MG63 (cell line): ENCODE measurements at places on chromosomes 7 and 10. TPM values are rescaled to one million over a fixed set of nuclear protein-coding genes. Genes with fewer than 3 reads are reported as not detected.

- DNase-seq = peak; percentile 95
Measured at GRCh38 chr7:32163141-32163806, 93.1 kb upstream of the PDE1C start.

DNA sequence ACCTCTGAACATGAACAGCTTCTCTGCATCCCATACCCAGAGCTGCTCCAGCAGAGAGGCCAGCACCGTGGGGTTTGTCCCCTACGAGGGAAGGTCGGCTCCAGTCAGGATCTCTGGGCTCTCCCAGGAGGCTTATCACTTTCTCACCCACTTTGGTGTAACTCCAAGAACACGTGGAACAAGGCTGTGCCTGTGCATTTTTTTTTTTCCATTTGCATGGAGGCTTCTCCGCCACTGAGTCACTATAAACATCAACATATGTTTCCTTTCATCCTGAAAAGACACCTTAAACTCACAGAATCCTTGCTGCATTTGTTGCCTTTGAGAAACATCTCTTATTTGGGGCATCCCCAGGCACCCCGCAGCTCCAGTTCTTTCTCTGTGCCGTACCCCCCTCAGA is 29.4 kb upstream of the ECHDC3 start:
- no peak for DNase-seq

DNA sequence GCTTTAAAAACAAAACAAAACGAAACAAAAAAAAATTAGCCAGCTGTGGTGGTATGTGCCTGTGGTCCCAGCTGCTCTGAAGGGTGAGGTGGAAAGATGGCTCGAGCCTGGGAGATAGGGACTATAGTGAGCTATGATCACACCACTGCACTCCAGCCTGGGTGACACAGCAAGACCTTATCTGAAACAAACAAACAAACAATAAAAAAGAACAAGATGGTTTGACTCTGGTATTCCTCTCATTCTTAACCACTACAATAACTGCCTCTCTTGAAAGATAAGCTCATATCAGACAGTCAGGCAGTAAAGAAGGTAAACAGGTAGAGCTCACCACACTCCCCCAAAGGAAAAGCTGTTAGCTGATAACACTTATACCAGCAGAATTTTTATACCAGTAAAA is 14.1 kb upstream of the DUSP5 start:
- DNase-seq = no peak

ADGRA1 gene
- total RNA-seq = not detected in 2 replicates

DNA sequence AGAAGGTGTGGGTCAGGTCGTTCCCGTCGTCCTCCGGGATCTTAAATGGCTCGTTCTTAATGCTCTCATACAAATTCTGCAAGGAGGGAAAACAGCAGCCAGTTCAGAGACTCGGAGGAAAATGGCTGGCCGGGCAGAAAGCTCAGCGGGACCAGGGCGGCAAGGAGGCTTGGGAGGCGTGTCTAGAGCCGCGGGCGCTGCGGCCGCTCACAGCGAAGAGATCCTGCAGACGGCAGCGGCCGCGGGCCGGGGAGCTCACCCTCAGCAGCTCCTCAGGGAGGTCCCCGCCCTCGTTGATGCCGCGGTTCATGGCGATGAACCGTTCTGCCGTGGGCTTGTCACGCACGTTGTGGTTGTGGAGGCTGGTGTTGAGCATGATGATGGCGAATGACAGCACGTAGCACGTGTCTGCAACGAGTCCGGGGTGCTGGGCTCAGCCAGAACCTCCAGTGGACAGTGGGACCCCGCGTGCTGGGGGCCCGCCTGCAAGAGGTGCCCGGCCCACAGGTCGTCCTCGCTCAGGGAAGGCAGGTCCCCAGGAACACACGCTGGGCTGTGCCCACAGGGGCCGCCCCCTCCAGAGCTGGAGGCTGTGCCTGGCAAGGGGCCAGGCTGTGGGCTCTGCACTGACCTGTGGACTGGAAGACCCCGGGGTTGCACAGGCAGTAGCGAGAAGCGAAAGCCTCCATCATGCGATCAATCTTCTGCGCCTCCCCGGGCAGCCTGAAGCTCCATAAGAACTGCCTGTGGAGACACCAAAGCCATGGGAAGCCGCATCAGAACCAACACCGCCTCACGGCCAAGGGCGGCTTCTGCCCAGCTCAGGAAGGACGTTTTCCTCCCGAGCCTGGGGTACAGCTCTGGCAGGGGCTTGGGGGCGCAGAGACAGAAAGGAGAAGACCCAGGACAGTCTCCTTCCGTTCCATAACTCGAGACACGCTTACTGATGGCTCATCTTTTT is 101.6 kb downstream of the CYTH3 start:
- no peak for DNase-seq

GPER1 gene
- 2.2 and 2.8 TPM in 2 replicates for total RNA-seq

- DNase-seq = no peak
Measured at GRCh38 chr10:66780796-66781195, 145.0 kb upstream of the LRRTM3 start.

- no peak for DNase-seq
Measured at GRCh38 chr10:101311185-101312066, 42.5 kb upstream of the BTRC start.

CYP2C18 gene
- total RNA-seq = not detected in 2 replicates

DNA sequence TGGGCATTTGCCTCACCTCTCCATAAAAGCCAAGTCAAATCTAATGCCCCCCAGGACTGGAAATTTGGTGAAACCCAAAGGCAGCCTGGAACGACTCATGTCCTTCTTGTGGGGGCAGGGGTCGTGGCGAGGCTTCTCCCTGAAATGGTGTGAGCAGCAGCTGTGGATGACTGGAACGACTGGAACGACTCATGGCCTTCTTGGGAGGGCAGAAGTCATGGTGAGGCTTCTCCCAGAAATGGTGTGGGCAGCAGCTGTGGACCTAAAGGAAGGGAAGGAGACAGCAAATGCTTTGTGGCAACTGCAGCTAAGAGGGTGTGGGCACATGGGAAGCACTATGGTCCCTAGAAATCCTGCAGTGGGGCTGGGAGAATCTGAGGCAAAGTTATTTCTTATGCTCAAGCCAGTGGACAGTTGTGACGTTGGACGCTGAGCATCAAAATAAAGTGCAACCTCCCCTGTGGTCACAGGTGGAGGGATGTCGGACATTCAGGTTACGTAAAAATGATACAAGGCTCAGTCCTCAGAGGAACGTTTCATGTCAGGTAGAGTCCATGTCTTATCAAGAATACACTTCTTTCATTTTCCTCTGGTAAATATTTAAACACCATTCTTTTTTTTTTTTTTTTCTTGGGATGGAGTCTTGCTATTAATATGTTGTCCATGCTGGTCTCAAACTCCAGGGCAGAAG is 107.0 kb upstream of the KIF5B start:
- peak; percentile 41 for DNase-seq

DNA sequence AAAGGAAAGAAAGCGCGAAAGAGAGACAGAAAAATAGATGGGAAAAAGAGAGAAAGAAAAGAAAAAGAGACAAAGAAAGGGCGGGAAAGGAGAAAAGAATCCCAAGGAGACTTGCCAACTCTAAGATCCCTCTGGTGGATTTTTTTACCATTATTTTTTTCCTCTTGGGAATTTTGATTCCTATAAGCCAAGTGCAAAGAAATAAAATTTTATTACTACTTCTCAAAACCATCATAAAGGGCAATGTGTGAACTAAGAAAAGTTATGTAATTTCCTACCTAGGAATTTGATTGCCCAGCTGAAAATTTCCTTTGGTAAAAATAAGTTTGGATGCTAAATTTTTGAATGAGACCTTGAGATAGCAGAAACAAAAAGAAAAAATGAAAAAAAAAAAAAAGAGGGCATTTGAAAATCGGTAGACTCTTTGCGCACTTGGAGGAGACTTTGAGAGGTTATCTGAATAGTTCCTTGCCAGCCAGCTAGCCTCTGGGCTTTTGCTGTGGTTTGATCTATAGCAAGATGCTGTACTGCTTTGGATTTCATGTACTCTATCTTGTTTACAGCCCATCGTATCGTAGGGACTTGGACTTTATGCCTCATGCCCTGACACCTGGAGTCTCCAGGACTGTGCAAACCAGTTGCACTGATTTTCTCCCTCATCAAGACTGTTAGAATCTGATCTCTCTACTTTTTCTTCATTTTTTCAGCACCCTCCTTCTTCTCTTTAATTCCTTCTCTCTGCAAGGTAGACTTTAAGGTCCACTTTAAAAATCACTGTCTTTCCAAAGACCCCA is 535.4 kb upstream of the MKI67 start:
- no peak for DNase-seq

DNA sequence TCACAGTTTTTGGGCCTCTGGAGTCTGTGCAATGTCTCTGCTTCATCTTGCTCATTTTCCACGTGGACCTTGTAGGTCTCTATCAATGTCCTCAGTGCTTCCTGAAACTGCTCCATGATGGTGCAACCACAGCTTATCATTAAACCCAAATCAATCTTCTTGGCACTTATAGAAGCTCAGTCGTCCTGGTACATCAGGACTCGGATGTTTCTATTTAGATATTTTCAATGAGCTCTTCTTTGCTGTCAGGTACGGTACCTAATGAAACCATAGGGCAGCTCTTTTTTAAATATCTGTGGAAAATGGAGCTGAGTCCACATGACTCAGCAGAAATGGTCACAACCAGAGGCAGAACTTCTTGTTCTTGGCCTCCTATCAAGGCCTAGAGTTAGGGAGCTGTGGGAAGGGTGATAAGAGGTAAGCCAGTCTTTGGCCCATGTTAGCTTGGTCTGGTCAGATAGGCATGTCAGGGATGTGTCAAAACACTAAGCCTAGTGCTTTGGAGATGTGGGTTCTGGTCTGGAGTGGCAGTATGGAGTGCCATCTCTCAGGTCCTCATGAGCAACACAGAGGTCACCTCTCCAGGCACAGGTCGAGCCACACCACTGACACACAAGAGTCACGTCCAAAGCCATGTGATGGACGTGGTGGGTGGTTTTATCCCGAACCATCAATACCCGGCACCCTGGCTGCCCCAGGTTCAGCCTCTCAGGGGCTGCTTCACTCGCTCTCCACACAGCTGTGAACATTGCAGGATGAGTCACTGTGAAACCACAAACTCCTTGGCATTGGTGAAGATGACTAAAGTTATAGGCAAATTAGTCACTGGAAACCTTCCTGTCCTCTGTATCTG is 87.0 kb downstream of the TBXAS1 start:
- DNase-seq = peak; percentile 81

- no peak for DNase-seq
Measured at GRCh38 chr7:27260211-27260610, 17.6 kb downstream of the EVX1 start.

DNA sequence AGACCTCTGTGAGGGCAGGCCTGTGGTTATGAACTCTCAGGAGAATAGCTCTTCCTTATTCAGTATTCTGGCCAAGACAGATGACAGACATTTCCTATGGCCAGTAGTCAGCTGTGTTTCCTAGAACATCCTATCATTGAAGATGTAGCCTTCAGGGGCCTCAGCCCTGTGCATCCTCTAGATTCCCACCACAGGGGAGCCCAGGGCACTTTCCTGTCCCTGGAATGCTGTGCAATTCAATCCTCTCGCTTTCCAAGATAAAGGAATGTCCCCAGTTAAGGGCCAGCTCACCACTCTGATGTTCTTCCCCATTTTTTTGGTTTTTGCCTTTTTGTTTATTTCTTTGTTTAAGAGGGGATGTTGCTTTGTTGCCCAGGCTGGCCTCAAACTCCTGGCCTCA is 578.8 kb upstream of the C7orf33 start:
- DNase-seq = no peak

CALHM3 gene
- total RNA-seq = not detected in 2 replicates

ACBD7 gene
- total RNA-seq = 1.5 and 3.9 TPM in 2 replicates

DNA sequence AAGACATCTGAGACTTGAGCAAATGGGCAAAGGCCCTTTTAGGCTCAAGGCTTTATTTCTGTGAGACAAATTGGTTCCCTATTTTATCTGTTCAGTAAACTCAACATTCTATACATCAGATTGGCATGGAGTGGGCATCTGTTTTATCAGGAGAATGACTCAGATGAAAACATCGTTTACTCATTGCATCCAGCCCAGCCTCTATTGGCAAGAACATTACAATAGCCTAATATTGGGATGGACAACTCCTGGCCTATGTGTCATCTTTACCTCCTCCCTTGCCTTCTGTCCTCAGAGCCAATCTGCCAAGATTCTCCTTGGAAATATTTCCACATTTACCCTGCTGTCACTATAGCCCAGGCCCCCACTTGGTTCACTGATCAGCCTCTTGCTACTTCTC is 5.5 kb upstream of the BLNK start:
- DNase-seq = peak; percentile 57

ACHE gene
- not detected in 2 replicates for total RNA-seq

ANKRD61 gene
- total RNA-seq = not detected in 2 replicates

DNA sequence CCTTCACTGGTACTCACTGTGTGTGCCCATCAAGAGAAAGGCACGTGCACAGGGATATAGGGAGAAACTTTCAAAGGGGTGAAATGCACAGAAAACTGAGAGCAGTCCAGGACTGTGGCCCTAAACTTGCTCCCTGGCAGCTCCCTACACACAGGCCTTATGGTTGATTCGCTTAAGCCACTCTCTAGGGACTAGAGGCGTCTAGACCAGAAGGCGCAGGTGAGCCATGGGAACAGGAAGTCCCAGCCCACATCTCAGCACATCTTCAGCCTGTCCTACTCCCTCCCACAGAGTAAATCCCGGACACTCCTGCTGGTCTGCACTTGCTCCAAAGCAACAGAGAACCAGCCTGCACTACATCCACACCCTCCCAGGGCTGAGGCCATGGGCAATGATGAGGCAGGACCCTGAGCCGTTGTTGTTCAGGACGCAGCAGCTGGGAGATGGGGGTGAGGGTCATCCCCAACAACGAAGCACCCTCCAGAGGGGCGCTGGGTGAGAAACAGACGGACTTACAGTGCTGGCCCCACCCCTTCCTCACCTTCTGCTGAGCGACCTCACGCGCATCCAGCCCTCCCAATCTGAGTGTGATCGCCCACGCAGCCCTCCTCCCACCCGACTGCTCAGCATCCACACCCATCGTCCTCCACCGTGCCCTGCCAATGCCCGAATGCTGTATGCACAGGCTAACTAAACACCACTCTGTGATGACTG is 109.3 kb downstream of the TNS3 start:
- no peak for DNase-seq

LIPJ gene
- total RNA-seq = not detected in 2 replicates

PSPH gene
- 51.9 and 125 TPM in 2 replicates for total RNA-seq

GRCh38 chr10:5480162-5480941 is 19.0 kb downstream of the CALML5 start:
- no peak for DNase-seq

GPR26 gene
- total RNA-seq = not detected in 2 replicates

- no peak for DNase-seq
Measured at GRCh38 chr10:91006752-91007346, 86.0 kb upstream of the ANKRD1 start.

PTF1A gene
- total RNA-seq = not detected in 2 replicates

- no peak for DNase-seq
Measured at GRCh38 chr7:21142081-21142480, 285.8 kb upstream of the SP4 start.

DNA sequence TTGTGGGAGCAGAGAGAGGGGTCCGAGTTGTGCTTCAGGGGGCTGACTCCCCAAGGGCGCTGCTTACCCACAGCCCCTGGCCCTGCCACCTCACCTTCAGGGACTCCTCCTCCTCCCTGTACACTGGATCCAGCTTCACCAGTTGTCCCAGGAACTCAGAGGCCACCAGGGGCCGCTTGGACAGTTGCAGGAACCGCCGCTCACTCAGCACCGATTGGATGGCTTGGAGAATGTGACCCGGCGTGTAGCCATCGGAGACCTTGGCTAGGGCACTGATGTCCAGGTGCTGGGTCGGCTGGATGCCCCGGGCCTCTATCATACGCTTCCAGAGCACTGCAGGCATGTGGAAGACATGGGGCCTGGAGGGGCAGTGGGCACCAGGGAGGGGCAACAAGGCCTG is 4.5 kb upstream of the ASB10 start:
- DNase-seq = no peak

- no peak for DNase-seq
Measured at GRCh38 chr10:69089638-69090599, 2.0 kb downstream of the SRGN start.

SLC26A4 gene
- total RNA-seq = 0.47 and 0.49 TPM in 2 replicates
